GM23338 (cell line): ENCODE measurements at places on chromosomes 2 and 18. TPM values are rescaled to one million over a fixed set of nuclear protein-coding genes. Genes with fewer than 3 reads are reported as not detected.

RFX8 gene
- total RNA-seq: 0.19 and 1.5 TPM in 2 replicates

AGXT gene
- not detected in 2 replicates for total RNA-seq

PLEKHH2 gene
- total RNA-seq: 6.5 and 6.7 TPM in 2 replicates

BCL11A gene
- 49.2 and 57.5 TPM in 2 replicates for total RNA-seq

HOXD1 gene
- total RNA-seq: 0.39 TPM in 1 of 2 replicates, not detected in the other

ALLC gene
- not detected in 2 replicates for total RNA-seq

TNFAIP6 gene
- total RNA-seq: 2.9 and 3.2 TPM in 2 replicates

DNA sequence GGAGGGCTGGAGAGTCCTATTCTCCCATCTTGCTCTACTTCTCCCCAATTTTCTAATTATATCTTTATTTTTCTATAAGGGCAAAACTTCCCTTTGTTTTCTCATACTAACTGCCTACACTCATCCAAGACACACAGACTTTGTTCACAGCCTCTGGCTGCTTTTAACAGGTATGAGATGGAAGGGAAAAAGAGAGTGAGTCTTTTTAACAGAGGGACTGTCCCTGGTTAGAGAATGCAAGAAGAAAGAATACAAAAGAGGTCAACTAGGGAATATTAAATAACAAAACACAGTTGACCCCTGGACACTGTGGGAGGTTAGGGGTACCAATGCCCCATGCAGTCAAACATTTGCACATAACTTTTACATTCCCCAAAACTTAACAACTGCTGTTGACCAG, 41.8 kb downstream of the SP100 start:
- H3K27me3 ChIP-seq: no peaks in the 10 kb centered on the region
- no peak for DNase-seq
- H3K4me1 ChIP-seq: peaks cover 8% of the 10 kb centered on the region; the same call in 1 of the 2 replicates

DNA sequence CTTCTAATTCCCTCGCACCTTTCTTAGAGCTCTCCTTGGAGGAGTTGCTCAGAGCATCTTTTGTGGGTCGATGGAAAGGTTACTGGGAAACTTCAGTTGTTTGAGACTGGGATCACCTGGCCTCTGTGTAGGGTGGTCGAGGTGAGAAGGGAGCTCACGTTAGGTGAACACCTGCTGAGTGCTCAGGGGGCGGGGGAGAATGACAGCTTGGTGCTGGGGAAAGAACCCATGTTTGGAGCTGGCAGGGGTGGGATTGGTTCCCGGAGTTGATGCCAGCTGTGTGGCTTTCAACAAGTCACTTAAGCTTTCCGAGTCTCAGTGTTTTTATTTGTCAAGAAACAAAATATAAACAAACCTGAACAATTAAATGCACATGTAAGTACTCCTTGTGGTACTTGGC, 122.3 kb downstream of the GLI2 start:
- H3K27ac ChIP-seq: peak overlapping the region; percentile 91; the same call in 1 of the 2 replicates
- H3K4me3 ChIP-seq: no peak overlapping the region
- no peaks in the 10 kb centered on the region for H3K36me3 ChIP-seq
- H3K4me1 ChIP-seq: peaks cover 47% of the 10 kb centered on the region
- no peaks in the 10 kb centered on the region for H3K27me3 ChIP-seq

DNA sequence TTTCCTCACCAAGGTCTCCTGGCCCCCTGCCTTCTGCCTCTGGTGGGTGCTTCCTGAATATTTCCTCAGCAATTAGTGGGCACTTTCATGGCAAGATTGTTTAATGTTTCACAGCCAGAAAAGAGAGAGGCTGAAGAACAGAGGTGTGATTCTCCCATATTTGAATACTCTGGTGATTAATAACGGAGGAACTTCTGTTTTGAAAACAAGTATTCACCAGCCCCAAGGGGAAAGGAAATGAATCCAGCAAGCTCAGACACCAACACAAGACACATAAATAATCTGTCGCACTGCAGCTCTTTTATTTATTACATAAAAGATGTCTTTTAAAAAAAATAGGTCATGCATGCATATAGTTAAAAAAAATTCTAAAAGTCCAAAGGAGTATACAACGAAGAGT, 57.7 kb downstream of the MRPL35 start:
- no peaks in the 10 kb centered on the region for H3K27me3 ChIP-seq
- H3K36me3 ChIP-seq: no peaks in the 10 kb centered on the region
- no peak for DNase-seq
- H3K4me3 ChIP-seq: no peak overlapping the region

- no peak overlapping the region for H3K27ac ChIP-seq
- DNase-seq: no peak
- no peaks in the 10 kb centered on the region for H3K4me1 ChIP-seq
- no peaks in the 10 kb centered on the region for H3K36me3 ChIP-seq
Observed at GRCh38 chr2:51807229-51807628, 775.3 kb upstream of the NRXN1 start.

- H3K4me3 ChIP-seq: no peak overlapping the region
- H3K27ac ChIP-seq: no peak overlapping the region
- H3K36me3 ChIP-seq: no peaks in the 10 kb centered on the region
- DNase-seq: no peak
Observed at GRCh38 chr18:75168619-75169018, 40.3 kb downstream of the PTGR3 start.

DNA sequence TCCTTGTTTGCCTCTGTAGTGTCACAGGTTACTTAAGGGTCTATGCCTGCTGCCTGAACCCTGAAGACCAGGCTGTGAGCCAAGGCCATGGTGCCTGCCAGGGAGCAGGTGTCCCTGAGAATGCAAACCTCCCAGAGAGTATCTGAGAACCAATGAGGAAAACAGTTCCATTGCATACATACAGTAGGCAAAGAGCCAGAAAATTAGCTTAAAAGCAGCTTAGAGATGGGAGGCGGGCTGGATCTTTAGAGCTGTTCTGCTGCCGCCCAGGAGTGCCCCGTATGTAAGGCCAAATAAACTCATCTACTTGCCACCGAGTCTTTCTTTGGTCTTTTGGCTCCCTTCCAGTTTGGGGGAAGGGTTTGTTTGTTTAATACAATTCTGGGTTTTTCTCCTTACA, 327.9 kb downstream of the CLIP4 start:
- no peaks in the 10 kb centered on the region for H3K36me3 ChIP-seq
- peaks cover 16% of the 10 kb centered on the region for H3K4me1 ChIP-seq
- no peak overlapping the region for H3K4me3 ChIP-seq
- H3K27ac ChIP-seq: no peak overlapping the region
- H3K27me3 ChIP-seq: no peaks in the 10 kb centered on the region

GRCh38 chr18:72601481-72601880, 57.3 kb upstream of the CBLN2 start:
- no peaks in the 10 kb centered on the region for H3K4me1 ChIP-seq
- no peak overlapping the region for H3K27ac ChIP-seq
- no peaks in the 10 kb centered on the region for H3K27me3 ChIP-seq
- no peak overlapping the region for H3K4me3 ChIP-seq
- no peak for DNase-seq

GRCh38 chr2:33484042-33484621, 7.7 kb downstream of the RASGRP3 start:
- no peak for DNase-seq
- H3K27ac ChIP-seq: no peak overlapping the region
- H3K4me1 ChIP-seq: no peaks in the 10 kb centered on the region
- no peaks in the 10 kb centered on the region for H3K36me3 ChIP-seq
- no peak overlapping the region for H3K4me3 ChIP-seq
- no peaks in the 10 kb centered on the region for H3K27me3 ChIP-seq

GRCh38 chr2:69948032-69948962, 13.1 kb downstream of the ASPRV1 start:
- no peaks in the 10 kb centered on the region for H3K36me3 ChIP-seq
- H3K4me3 ChIP-seq: no peak overlapping the region
- H3K27me3 ChIP-seq: no peaks in the 10 kb centered on the region
- peak; percentile 26 for DNase-seq
- H3K27ac ChIP-seq: no peak overlapping the region

- no peaks in the 10 kb centered on the region for H3K27me3 ChIP-seq
- no peak overlapping the region for H3K4me3 ChIP-seq
- no peak overlapping the region for H3K27ac ChIP-seq
- no peak for DNase-seq
Observed at GRCh38 chr18:55695091-55695490, 107.1 kb upstream of the TCF4 start.

GRCh38 chr2:42082016-42082415, 34.2 kb downstream of the PKDCC start:
- no peak for DNase-seq
- no peak overlapping the region for H3K4me3 ChIP-seq
- no peaks in the 10 kb centered on the region for H3K36me3 ChIP-seq
- no peak overlapping the region for H3K27ac ChIP-seq
- H3K27me3 ChIP-seq: no peaks in the 10 kb centered on the region
- peaks cover 4% of the 10 kb centered on the region for H3K4me1 ChIP-seq

DNA sequence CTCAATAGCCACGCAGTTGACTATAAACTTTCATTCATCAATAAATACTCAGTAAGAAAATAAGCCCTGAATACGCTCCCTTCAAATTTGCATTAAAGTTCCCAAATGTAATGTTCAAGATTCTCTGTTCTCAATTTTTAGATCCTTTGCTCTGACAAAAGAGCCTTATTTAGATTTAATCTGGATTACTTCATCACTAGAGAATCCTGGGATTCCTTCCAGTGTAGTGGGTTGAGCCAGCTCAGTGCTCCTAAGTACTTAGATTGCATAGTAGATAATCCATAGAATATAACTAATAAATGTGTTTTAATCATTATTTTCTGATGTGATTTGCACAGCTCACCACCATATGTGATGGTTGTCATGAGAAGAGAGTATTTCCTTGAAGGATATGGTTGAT, 1286.2 kb downstream of the SUCLG1 start:
- H3K4me1 ChIP-seq: no peaks in the 10 kb centered on the region
- no peak overlapping the region for H3K4me3 ChIP-seq
- H3K27me3 ChIP-seq: no peaks in the 10 kb centered on the region
- H3K36me3 ChIP-seq: no peaks in the 10 kb centered on the region

DNA sequence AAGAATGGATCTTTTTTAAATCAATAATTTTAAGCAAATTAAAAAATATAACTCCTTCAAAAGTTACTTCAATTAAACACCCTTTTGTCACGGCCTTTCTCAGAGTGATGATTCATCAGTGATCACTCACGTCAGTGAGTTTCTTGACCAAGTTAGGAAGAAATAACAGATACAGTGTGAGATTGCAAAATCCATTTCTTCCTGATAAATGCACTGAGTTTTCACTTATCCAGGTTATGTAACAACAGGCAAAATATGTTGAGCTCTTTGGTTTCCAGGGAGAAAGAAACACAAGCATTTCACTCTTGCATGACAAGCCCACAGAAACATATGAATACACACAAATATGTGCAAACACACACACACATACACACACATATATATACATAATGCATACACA, 195.9 kb upstream of the CYRIA start:
- DNase-seq: no peak
- no peak overlapping the region for H3K4me3 ChIP-seq
- H3K27me3 ChIP-seq: no peaks in the 10 kb centered on the region
- no peaks in the 10 kb centered on the region for H3K36me3 ChIP-seq
- H3K4me1 ChIP-seq: no peaks in the 10 kb centered on the region
- H3K27ac ChIP-seq: no peak overlapping the region

GRCh38 chr2:3965953-3966352, 262.6 kb downstream of the DCDC2C start:
- H3K27ac ChIP-seq: no peak overlapping the region
- no peaks in the 10 kb centered on the region for H3K27me3 ChIP-seq
- DNase-seq: no peak
- H3K4me3 ChIP-seq: no peak overlapping the region

GRCh38 chr18:64806232-64806631, 657.3 kb upstream of the LINC00305 start:
- DNase-seq: no peak
- H3K27ac ChIP-seq: no peak overlapping the region
- no peaks in the 10 kb centered on the region for H3K27me3 ChIP-seq
